ENCODE measurements at places on chromosomes 6 and 20.

DNA sequence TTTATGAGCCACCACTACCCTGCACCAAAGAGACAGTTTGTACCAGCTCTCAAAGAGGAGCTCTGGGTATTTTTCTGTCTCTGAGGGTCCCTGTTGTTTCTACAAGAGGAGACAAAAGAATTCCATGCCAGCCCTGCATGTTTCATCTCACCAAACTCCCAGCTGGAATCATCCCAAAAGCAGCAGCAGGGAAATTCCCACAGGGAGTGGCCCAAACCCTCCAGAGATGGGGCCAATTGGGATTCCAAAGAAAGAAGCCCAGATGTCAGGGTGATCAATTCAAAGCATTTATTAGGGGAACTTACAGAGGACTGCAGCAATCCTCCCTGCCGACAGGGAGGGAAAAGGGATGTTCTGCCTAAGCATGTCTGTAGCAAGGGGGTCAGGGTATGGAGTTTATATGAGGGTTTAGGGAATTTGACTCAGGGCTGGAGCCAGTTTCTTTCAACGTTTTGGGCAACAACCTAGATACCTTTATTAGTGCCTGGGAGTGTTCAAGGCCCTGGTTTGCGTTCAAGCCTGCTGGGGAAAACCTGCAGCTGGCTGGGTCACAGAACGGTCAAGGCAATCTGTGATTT, 47.2 kb downstream of the MUC22 start:
- no peak for DNase-seq

DNA sequence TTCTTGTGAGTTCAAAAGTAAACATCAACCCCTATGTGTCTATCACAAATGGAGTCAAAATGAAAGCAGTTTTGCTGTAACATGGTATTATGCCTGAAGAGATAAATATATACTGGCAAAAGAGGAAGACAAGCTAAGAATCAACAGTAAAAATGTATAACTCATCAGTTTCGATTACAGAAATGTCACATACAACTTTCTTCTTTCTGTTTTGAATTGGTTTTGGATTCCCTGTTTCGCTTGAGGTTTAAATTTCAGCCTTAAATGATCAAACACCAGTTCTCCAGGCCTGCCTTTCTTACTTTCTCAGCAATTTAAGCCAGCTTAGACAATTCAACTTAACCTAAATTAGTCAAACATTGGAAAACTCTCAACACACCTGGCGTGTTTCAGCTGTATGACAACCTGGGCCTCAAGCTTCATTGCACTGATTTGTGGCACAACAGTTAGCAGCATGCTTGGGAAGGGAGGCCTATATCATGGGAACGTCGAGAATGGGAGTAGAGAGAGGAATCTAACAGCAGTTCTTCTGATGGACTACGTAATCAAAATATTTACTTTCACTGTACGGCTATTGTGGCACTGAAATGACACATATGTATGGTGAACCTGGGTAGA, 51.9 kb upstream of the MARCKS start:
- peak; percentile 89 for DNase-seq

GRCh38 chr20:37526839-37527637, 638 bp downstream of the BLCAP start:
- DNase-seq = peak; percentile 43

- DNase-seq = peak; percentile 67
These were observed 516.6 kb upstream of the JARID2 start for GRCh38 chr6:14729129-14729871.

DNA sequence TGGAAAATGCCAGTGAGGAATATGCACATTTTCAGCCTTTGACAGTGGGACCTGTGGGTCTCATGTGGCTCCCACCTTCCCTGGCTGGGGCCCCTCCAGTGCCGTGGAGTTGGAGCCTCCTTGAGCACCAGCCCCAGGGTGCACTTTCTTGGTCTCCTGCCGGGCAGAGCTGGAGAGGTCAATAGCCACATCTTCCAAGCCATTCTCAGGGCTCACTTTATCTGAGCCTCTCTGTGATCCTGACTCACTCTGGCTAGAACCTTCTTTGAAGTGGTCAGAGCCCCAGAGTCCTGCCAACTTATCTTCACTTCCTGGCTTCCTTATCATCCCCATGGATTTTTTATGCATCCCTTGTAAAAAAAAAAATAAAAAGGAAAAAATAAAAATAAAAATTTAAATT, 5.7 kb downstream of the VSX1 start:
- no peak for DNase-seq

DNA sequence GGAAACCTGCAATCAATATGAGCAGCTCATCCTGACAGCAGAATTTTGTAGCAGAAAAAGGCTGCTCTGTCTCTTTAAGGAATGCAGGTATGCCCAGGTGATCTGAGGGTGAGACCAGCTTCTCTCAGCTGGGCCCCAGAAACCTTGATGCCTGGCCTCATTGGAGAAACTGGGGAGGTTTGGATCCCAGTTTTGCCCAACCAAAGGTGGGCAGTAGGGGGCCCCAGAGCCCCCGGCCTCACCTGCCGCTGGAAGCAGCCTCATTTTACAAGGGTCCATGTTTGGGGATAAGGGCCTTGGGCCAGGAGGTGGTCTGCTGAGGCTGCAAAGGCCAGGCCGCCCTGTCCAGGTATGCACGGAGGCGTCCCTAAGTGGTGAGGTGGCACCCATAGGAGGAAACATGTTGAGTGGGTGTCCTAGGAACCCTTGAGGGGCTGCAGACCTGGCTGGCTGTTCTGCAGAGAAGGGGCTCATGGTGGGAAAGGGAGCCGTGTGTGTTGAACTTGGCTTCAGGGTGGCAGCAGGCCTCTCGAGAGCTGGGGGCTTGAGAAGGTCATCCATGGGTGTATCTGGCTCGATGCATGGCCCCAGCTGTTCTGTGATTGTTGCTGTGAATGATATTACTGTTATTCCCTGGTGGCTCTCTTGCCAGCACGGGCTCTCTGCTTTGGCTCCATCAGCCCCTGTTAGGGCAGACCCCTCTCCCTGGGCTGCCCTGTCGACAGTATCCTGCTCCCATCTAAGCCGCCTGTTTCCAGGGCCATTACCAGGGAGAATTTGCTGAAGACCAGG, 208.4 kb downstream of the CDH4 start:
- no peak for DNase-seq

- DNase-seq = no peak
These were observed 26.3 kb downstream of the BHLHE23 start for GRCh38 chr20:62980380-62980960.

GRCh38 chr20:19887556-19888268, 129.4 kb upstream of the NAA20 start:
- no peak for DNase-seq

- DNase-seq = no peak
These were observed 903 bp downstream of the SLC4A11 start for GRCh38 chr20:3237958-3238615.

GRCh38 chr20:22974354-22974753, 60.8 kb upstream of the SSTR4 start:
- peak; percentile 33 for DNase-seq

GRCh38 chr6:29375191-29375590, at the start of gene OR12D3:
Gene OR12D3, minus strand, starts transcription at chr6:29375291. Its CDS starts 4 bp downstream, at chr6:29375287.
- no peak for DNase-seq

DNA sequence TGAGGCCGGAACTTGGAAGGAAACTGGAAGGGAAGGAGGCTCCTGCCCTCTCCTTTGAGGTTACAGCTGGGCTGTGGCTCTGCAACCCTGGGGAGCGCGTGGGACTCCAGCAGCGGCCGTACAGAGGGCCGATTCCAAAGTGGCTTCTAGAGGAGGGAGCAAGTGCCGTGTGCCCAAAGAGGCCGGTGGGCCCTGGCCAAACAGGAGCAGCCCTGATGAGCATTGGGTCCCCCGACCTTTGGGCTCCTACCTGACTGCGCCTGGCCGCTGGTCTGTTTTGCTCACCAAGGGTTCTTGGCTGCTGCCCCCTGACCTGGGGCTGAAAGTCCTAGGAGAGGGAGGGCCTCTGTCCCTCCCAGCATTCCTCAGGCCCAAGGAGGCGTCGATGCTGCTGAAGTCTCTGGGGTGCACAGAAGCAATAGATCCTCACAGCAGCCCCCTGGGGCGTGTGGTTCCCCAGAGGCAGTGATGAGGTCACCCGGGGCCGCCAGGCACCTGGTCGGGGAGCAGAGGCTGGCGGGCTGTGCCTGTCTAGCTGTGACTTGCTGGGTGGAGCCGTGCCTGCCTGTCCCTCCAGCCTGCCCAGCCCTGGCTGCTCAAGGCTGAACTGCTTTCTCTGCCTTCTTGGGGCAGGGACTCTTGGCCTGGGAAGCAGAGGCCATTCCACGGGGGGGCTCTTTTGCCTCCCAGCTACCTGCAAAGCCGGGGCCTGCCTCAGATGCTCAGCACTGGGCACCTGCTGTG, 9.8 kb downstream of the RBM38 start:
- DNase-seq = no peak

DNA sequence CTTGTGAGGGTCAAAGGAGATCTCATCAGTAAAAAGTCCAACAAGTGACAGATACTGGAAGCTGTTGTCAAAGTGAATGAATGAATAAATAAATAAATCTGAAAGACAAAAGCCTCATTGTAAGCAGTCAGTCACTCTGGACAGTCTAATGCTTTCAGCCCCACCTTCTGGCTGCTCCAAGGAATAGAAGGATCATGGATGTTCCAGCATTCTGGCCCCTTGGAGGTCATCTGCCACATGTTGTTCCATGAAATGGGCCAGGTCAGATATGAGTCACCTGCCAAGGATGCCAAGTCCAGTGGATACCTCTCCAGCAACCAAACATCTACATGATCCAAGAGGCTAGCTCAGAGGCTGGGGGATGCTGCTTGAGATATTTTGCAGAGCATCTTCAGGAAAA, 185.6 kb downstream of the BMP7 start:
- no peak for DNase-seq

DNA sequence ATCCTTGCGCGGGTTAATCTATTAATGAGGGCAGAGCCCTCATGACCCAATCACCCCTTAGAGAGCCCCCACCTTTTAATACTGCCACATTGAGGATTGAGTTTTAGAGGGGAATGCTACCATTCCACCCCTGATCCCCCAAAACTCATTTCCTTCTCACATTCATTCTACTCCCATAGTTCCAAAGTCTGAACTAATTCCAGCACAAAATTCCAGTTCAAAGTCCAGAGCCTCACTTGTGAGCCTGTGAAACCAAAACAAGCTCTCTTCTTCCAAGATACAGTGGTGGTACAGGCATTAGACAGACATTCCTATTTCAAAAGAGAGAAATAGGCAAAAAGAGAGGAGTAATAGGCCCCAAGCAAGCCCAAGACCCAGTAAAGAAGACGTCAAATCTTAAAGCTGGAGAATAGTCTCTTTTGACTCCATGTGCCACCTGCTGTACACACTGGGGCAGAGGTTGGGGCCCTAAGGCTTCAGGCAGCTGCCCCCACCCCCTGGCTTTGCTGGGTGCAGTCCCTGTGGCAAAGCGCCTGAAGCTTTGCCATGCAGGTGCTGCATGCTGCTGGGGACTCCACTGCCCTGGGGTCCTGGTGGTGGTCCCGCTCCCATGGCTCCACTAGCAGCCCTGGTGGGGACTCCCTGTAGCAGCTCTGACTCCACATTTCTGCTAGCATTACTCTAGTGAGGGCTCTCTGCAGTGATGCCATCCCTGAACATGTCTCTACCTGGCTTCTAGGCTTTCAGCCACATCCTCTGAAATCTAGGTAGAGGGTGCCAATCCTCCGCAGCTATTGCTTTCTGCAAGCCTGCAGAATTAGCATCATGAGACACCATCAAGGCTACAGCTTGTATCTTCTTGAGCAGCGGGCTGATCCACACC, 41.3 kb downstream of the RSPH3 start:
- DNase-seq = no peak

DNA sequence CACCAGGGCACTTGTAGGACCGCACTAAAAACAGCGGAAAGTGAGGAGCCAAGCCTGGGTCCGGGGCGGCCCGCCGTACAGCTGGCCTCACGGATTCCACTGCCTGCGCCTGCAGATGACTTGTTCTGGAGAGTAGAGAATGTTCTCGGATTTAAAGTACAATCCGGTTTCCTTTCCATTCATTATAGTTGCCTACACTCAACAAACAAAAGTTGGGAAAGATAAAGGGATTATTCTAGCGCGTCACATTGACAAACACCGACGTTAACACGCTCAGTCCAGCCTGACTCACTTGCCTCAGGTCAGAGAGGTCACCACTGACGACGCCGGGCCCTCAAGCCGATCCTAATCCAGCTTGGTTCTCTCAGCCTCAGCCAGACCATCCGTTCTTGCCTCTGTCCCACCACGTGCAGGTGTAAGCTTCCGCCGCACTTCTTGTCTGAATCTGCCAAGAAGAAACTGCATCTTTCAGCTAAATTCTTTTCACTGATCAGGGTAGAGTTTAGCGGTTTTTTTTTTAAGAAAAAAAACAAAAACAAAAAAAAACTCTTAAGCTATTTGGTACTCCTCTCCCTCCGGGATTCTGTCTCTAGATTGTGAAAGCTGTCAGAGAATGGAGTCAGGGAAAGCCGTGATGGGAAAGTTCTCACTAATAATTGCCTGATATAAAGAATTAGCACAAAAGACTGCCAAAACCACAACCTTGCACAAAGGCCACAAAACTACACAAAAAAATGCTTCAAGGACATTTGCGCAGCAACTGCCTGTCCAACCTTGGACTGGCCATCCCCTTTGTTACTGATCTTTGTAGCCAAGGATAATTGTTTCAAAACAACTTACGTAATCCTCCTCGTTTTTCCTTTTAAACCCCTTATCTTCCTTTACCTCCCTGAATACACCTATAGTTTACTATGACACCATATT, 1.1 kb upstream of the PHF10 start:
- peak; percentile 55 for DNase-seq

GRCh38 chr6:36547646-36548400, 544 bp upstream of the STK38 start:
- no peak for DNase-seq

DNA sequence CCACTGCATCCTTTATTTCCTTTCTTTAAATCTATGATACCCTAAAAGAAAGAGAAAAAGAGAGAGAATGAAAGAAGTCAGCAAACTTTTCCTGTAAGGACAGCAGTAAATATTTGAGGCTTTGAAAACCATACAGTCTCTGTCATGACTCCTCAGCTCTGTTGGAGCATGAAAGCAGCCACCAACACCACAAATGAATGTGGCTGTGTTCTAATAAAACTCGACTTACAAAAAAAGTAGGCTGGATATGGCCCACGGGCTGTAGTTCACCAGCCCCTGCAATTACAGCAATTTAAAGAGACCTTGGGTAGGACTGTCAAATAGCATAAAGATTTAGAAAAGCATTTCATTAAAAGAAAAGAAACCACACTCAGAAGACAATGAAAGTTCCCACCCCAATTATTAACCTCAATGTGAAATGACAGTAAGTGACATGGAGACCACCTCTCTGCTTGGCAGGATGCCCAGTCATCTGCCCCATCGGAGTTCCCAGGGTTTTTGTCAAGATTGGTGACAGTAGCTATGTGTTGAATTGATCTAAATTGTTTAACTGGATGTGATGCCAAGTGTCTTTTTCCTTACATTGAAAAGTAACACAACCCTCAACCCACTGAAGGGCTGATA, 50.9 kb downstream of the TNFRSF21 start:
- no peak for DNase-seq

GRCh38 chr6:154969796-154970195, 25.3 kb upstream of the TIAM2 start:
- DNase-seq = no peak

DNA sequence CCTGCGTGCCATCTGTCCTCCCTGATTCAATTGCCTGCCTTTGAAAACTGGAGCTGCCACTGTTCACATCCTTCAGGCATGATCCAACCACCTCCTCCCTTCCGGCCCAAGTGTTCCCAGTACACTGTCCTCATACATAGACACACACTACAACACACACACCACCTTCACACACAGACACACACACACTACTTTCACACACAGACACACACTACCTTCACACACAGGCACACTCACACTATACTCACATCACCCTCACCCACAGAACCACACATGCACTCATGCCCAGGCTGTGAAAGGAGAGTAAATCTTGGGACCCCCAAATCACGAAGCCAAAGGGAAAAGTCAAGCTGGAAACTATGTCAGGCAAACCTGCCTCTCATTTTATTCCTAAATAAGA, 109.4 kb upstream of the MYLIP start:
- DNase-seq = no peak
